ENCODE measurements at places on chromosomes 2 and 18. TPM values are rescaled to one million over a fixed set of nuclear protein-coding genes. Genes with fewer than 3 reads are reported as not detected.

DNA sequence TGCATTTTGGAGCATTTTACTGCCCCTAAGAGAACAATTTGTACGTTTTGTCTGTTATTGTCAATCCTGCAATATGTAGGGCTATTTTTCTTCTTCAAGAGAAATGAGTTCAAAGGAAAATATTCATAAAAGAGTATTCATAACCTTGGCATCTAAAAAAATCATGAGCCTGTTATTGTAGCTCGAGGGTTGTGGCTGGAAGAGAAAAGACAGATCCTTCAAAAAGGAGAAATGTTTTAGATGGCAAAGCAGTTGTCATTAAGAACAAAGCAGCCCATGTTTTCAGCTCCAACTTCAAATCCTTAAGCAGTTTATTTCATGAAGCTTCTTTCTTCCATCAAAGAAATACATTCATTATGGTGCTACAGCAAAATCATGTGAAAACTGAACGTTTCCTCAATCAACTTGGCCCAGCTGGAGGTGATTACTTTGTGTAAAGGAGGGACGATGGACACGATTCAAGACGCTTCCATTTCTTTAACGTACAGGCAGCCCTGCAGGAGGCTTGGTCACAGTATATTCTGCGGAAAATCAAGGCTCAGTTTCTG lies 31.4 kb downstream of the QPCT start:
- no peak overlapping the region for H3K4me3 ChIP-seq
- no peak overlapping the region for H3K27ac ChIP-seq
- no peaks in the 10 kb centered on the region for H3K27me3 ChIP-seq

DNA sequence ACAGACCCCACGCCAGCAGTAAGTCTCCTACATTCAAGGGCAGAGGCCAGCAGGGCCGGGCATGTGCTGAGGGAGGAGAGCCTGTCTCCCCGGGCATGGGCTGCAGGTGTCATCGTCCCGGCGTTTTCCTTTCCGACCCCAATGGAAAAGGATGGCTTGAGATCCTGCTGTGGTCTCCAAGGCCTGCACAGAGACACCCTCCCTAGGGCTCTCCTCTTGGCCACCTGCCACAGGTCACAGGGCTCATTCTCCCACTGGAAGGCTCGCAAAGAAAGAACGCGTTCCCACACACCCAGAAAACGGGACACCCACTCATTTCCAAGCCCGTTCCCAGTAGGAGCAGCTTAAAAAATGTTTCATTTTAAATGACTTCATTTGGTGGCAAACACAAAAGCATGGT lies 41.0 kb downstream of the DIPK1C start:
- H3K27me3 ChIP-seq, result no peaks in the 10 kb centered on the region
- no peak overlapping the region for H3K27ac ChIP-seq
- no peaks in the 10 kb centered on the region for H3K4me1 ChIP-seq
- DNase-seq, result no peak
- no peaks in the 10 kb centered on the region for H3K36me3 ChIP-seq

- no peak overlapping the region for H3K4me3 ChIP-seq
- DNase-seq, result no peak
- no peaks in the 10 kb centered on the region for H3K27me3 ChIP-seq
- H3K36me3 ChIP-seq, result no peaks in the 10 kb centered on the region
- no peaks in the 10 kb centered on the region for H3K4me1 ChIP-seq
Measured at GRCh38 chr2:60380411-60380810, 173.0 kb downstream of the BCL11A start.

DNA sequence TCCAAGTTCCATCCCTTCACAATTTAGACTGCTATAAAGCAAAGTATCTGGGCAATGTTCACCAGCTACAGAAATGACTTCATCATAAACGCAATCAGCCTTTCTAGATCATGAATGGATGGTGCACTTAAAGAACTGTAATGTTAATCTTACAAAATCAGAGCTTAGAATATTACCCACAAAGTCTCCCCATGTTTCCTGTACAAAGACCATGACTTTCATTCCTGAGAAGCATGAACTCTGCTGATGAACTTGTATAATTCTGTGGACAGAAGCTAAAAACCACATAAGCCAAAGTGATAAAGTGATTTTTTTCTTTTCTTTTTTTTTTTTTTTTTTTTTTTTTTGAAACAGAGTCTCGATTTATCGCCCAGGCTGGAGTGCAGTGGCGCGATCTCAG lies 53.3 kb downstream of the C1D start:
- no peaks in the 10 kb centered on the region for H3K4me1 ChIP-seq
- H3K4me3 ChIP-seq, result no peak overlapping the region
- no peaks in the 10 kb centered on the region for H3K27me3 ChIP-seq
- no peak for DNase-seq
- no peaks in the 10 kb centered on the region for H3K36me3 ChIP-seq
- no peak overlapping the region for H3K27ac ChIP-seq

- no peaks in the 10 kb centered on the region for H3K27me3 ChIP-seq
- H3K27ac ChIP-seq, result no peak overlapping the region
- H3K36me3 ChIP-seq, result no peaks in the 10 kb centered on the region
- H3K4me3 ChIP-seq, result no peak overlapping the region
- H3K4me1 ChIP-seq, result no peaks in the 10 kb centered on the region
Measured at GRCh38 chr2:8133913-8134472, 547.9 kb upstream of the ID2 start.

The LRATD1 gene
- total RNA-seq, result 152 TPM

GRCh38 chr2:37894601-37895000 lies 30.5 kb upstream of the RMDN2 start:
- H3K27me3 ChIP-seq, result no peaks in the 10 kb centered on the region
- H3K36me3 ChIP-seq, result no peaks in the 10 kb centered on the region
- H3K4me3 ChIP-seq, result no peak overlapping the region
- DNase-seq, result no peak
- H3K27ac ChIP-seq, result no peak overlapping the region

DNA sequence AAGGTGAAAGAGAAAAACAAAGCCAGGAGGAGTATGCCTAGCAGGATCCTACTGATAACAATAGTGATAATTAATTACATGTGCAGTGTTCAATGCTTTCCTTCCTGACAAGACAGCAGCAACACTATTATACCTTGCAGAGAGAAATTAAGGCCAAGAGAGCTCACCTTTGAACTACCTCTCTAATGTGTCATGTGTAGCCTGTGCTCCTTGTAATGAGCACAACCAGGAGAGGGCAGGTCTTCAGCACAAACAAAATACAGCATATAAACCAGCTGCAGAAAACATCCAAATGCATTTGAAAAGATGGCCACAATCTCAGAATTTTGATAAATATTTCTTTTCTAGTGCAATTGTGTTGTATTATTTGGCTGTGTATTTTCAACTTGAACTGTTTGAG lies 1425.7 kb downstream of the DSC3 start:
- H3K27ac ChIP-seq, result no peak overlapping the region
- no peaks in the 10 kb centered on the region for H3K36me3 ChIP-seq
- no peaks in the 10 kb centered on the region for H3K4me1 ChIP-seq

DNA sequence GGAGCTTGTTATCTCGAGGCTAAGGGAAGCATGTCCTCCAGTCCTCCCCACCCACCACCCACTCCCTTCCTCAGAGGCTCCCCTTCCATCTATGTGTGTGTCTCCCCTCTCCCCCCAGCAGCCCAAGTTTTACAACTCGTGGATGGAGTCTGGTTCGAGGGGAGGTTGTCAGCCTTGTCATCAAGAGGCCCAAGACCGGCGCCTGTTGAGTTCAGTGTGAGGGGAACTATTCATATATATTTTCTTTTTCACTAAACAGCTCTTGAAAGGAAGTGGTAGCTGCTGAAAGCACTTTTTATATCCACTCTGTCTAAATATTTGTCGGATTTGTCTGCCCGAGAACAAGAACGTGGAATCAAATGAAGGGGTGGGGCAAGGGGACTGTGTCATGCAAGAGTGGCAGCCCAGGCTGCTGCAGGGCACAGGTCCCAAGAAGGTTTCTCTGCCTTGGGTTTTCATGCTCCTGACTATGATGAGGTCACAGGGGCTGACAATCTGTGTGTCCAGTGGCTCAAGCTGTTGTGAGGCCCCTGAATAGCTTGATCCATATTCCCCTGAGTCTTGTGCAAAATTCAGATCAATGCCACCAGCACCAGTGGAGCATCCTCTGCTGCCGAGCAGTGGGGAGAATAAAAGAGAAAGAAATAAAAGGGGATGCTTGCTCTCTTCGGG lies 35.0 kb downstream of the NRP2 start:
- H3K27ac ChIP-seq, result peak overlapping the region; percentile 37

DNA sequence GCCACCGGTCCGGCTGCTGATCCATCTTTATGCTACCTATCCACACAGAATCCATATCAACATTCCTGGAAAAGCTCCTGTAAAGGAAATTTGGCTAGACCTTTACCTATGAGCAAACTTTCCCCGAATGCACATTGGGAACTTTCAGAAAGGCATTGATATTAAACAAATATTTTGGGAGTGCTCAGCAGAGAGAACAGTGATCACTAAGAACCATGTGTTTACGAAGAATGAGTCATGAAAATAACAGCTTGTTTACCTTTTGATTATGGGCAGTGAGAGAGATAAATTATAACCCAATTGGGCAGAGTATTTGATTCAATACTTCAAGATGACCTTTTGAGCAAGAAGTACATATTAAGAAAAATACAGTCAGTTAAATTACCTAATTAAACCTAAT lies 189.7 kb upstream of the CDH2 start:
- no peak overlapping the region for H3K27ac ChIP-seq
- no peaks in the 10 kb centered on the region for H3K4me1 ChIP-seq
- H3K4me3 ChIP-seq, result no peak overlapping the region
- DNase-seq, result no peak
- H3K36me3 ChIP-seq, result no peaks in the 10 kb centered on the region

The TUBB8B gene
- not detected for total RNA-seq

The SP140L gene
- total RNA-seq, result 53.6 TPM

DNA sequence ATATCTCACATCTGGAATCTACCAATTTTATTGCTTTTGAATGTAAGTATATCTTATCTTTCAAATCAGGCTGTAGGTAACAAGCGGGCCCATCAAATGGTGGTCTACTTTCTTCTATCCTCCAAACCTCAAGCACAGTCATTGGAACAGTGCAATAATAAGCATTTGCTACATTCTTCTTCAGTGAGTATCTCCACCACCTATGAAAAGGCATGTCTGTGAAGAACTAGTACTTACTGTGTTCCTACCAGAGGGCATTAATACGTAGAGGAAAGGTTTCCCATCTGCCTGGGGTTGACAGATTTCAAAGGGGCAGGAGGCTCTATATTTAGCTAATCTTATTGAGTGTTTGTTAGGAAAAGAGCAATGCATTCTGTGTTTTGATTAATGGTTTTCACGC lies 411.1 kb downstream of the NCKAP5 start:
- no peak for DNase-seq
- no peak overlapping the region for H3K4me3 ChIP-seq
- no peaks in the 10 kb centered on the region for H3K27me3 ChIP-seq
- no peak overlapping the region for H3K27ac ChIP-seq
- H3K36me3 ChIP-seq, result no peaks in the 10 kb centered on the region
- H3K4me1 ChIP-seq, result no peaks in the 10 kb centered on the region

DNA sequence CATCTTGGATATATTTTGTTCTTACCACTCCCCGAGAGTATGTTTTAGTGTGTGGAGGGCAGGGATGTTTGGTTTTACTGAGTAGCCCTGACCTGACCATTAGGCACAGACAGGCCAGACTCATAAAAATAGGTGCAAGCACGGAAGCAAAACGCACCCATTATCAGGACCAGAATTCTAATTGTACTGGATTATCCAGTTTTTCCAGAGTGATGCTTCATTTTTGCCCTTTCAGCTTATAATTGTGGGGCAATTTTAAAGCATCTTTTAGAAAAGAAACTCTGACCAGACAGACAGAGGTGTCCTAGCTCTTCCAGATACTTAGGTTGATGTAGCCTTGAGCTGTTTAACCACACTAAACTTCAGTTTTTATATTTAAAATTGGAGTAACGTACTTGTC lies 4.4 kb downstream of the NCOA1 start:
- no peaks in the 10 kb centered on the region for H3K27me3 ChIP-seq
- H3K4me3 ChIP-seq, result no peak overlapping the region
- no peak overlapping the region for H3K27ac ChIP-seq
- no peaks in the 10 kb centered on the region for H3K4me1 ChIP-seq
- no peak for DNase-seq

DNA sequence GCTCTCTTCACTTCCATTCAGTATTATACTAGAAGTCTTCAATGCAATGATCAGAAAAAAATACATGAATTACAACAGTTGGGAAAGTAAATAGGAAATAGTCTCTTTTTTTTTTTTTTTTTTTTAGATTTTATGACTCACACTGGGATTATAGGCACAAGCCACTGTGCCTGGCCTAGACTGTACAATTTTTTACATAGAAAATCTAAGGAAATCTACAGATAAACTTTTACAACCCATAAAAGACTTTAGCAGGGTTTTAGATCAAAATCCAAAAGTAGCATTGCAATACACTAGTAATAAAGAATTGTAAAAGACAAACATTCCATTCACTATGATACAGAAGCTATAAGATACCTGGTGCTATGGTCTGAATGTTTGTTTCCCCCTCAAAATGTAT lies 39.0 kb downstream of the CFAP221 start:
- H3K27me3 ChIP-seq, result no peaks in the 10 kb centered on the region
- no peaks in the 10 kb centered on the region for H3K36me3 ChIP-seq
- no peaks in the 10 kb centered on the region for H3K4me1 ChIP-seq
- no peak for DNase-seq

DNA sequence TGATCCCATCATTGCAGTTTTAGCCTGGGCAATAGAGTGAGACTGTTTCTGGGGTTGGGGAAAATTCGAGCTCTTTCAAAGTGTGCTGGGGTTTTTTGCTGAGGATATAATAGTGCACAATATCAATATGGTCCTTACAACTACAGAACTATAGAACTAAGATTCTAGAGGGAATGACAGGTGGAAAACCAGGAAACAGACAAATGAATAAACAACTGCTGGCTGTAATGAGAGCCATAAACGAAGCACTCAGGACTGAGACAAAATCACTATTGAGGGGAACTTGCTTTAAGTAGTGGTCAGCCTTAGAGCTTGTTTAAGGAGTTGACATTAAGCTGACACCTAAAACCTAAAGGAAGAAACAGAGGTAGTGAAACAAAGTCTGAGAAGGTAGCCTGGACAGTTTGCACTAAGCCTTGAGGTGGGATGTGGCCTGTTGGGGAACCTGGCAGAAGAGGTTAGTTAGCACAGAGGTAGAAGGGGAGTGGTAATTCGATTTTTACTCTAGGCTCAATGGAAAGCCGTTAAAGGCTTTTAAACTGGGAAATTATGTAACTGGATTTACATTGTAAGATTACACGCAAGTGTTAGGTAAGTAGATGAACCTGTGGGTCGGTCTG lies 33.8 kb downstream of the LCLAT1 start:
- no peak for DNase-seq
- H3K27me3 ChIP-seq, result no peaks in the 10 kb centered on the region
- H3K4me3 ChIP-seq, result no peak overlapping the region
- H3K27ac ChIP-seq, result peak overlapping the region; percentile 3
- no peaks in the 10 kb centered on the region for H3K36me3 ChIP-seq

DNA sequence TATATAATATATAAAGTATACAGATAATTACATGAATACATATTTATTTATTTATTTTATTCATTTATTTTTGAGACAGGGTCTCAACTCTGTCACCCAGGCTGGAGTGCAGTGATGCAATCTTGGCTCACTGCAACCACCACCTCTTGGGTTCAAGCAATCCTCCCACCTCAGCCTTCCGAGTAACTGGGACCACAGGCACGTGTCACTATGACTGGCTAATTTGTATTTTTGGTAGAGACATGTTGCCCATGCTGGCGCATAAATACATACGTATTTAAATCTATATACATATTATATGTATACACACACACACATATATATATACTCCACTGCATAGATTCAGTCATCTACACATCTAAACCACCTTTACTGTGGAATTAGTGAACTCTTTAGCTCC lies 20.6 kb upstream of the NDUFV2 start:
- H3K27me3 ChIP-seq, result no peaks in the 10 kb centered on the region
- H3K4me1 ChIP-seq, result no peaks in the 10 kb centered on the region
- DNase-seq, result peak; percentile 6
- no peaks in the 10 kb centered on the region for H3K36me3 ChIP-seq
- H3K4me3 ChIP-seq, result no peak overlapping the region
- no peak overlapping the region for H3K27ac ChIP-seq

GRCh38 chr2:98880266-98881152 lies 55.5 kb downstream of the CRACDL start:
- no peak overlapping the region for H3K27ac ChIP-seq
- DNase-seq, result no peak
- no peaks in the 10 kb centered on the region for H3K4me1 ChIP-seq
